A549 (cell line): ENCODE measurements at places on chromosomes 5 and 9. TPM values are rescaled to one million over a fixed set of nuclear protein-coding genes. Genes with fewer than 3 reads are reported as not detected.
A peak's percentile ranks its signal among the peaks of the same experiment; 100 is the strongest.

DNA sequence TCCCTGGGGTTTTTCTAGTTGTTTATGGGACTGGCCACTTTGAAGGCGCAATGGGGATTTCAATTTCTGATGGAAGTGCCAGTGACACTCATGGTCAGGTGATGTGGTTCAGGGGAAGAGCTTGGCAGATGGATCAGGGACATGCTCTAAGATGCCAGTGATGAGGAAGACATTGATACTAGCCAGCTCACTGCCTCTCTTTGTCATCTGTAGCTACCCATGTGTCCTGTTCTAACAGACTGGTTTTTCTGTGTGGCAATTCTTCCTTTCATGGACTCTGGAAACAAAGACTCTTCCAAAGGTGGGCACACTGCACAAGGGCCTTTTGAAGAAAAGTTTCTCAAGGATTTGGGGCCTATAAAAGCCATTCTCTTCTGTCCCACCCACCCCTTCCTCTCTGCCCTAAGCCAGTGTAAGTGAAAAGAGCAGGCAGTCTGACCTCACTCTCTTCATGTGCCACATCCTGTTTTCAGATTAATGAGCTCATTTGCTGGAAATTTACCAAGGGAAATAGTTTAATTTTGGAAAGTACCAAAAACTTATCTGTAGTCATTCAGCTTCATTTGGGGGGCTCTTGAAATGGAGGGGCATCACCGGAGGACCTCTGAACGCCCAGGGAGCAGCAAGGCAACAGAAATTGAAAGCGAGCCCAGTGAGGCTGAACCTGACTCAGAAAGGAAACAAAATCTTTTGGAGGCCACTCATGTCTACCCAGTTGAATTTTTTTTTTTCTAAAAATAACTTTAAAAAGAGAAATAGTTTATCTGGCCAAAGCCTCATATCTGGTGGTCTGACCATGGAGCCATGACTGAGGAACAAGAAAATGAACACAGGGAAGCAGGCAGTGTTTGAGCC lies 4.9 kb upstream of the TRAF1 start:
- no peak for DNase-seq

- DNase-seq = no peak
These were observed 13.7 kb upstream of the STOM start for GRCh38 chr9:121383715-121384114.

DNA sequence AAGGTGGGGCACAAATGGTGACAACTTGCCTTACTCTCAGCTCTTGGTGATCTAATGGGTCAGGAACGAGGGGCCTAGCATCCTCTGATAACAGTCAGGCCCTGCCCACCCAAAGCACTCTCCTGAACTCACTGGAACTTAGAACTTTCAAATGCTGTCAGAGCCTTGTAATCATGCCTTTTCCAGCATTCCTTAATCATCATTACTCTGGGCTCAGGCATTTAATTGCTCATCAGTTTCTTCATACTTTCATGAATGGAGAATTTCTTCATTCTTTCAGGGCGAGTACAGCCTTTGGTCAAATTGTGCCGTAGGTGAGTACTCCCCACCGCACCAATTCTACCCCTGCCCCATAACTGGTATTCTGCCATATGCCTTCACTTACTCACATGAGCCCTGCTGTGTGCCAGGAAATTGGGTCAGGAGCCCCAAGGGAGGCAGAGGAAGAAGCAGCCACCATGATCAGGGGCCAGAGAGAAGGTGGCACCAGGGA lies 30.2 kb upstream of the DUSP1 start:
- DNase-seq = no peak

- DNase-seq = no peak
These were observed 1.1 kb upstream of the GAPVD1 start for GRCh38 chr9:125260561-125260960.

DNA sequence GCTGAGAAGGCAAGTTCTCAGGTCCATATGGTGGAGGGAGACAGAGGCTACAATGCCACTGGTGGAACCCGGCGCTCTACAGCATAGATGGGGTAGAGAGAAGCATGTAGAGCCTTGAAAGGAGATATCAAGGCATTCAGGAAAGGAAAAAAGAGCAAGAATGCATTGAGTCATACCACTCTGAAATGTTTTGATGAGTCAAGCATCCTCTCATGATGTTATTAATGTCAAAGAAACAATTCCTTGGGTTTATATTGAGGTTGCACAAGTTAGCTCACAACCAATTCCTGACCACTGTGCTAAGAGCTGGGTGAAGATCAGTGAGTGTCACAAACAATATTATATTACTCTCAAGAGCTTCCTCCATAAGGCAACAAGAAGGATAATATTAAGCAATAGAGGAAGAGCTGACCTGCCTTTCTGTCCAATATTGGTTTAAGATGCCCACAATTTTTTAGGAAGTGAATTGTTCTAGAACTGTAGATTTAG lies 178.0 kb downstream of the RFK start:
- peak; percentile 61 for DNase-seq

DNA sequence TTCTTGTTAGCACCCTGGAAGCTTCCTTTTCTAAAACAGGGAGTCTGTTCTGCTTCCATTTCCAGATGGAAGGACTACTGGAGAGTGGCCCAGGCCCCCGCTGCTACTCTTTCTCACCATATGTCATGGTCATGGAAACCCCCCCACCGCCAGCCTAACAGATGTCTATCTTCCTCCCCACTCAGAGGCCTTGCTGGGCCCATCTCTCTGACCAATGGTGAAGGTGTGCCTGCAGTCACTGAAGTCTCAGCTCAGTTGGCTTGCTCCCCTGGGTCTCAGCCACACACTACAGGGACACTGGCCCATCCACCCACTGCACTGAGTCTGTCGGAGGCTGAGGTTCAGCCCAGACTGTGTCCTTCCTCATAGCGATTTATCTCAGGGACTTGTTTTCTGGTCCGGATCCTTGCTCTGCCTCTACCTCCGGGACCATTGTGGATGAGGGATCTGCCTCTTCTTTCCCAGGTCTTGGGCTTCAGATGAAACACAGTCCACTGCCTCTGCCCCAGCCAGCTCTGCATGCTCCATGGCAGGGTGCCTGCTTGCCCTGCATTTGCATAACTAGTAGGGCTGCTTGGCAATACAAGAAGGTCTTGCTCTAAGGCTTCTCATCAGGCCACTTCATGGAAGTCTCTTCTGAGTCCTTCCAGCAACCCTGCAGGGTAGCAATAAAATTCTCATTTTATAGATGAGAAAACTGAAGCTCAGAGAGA lies 30.8 kb downstream of the GALNT12 start:
- no peak for DNase-seq

DNA sequence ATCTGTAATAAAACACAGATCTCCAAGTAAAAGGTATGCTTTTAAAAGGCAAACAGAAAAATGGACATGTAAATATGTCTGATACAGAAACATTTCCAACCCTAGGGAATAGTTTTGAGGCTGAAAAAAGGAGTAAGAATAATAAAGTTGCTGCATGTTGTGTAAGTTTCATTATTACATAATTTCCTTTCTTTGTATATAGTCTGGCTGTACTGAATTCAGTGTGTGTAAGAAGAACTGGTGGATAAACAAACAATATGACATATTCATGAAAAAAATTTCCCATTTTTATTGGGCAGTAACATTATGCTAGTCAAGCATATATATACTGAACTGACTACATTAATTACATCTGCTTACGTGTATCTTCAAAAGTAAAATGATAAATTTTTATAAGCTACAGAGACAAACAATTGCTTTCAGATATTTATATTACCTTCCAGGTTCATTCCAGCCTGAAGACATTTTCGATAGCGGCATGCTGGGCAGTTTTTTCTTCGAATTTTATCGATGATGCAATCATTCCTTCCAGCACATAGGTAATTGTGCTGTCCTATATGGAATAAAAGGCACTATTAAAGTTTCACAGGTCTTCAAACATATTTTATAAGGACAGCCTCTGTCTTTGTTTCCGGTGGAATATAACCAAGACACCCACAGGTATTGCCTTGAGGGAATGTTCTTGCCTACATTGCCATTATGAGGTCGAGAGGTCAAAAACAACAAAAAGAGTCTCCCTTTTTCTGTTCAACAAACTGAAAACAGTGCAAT lies 93.6 kb downstream of the NR3C1 start:
- DNase-seq = no peak

DNA sequence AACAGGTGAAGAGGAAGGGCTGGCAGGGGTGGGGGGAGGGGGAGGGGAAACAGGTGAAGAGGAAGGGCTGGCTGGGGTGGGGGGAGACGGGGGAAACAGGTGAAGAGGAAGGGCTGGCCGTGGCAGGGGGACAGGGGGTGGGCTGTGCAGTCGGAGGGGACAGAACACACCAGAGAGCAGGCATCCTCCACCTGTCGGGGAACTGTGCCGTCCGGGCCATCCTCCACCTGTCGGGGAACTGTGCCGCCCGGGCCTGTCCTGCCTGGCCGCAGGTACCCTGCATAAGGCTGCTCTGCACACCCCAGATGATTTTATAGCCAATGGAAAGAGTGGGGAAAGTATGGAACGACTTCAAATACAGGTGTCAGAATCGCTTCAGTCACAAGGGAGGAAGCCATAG lies 32.5 kb upstream of the PPP1R26 start:
- DNase-seq = no peak

- DNase-seq = no peak
These were observed 212.8 kb upstream of the ADAMTSL1 start for GRCh38 chr9:18261181-18261580.

GRCh38 chr9:89619424-89620138 lies 14.8 kb downstream of the GADD45G start:
- no peak for DNase-seq

- no peak for DNase-seq
These were observed 53.4 kb downstream of the MAN2A1 start for GRCh38 chr5:109743041-109743531.

The NDOR1 gene
- polyA plus RNA-seq = 17.9 to 19.5 TPM (median 17.9 TPM) in 3 replicates

The IGFBPL1 gene
- 2.7 to 3.0 TPM (median 2.7 TPM) in 3 replicates for polyA plus RNA-seq

The LCN10 gene
- polyA plus RNA-seq = not detected in 3 replicates

The BARHL1 gene
- not detected in 3 replicates for polyA plus RNA-seq

The SLC28A3 gene
- polyA plus RNA-seq = not detected in 3 replicates
